T-cell (primary cell): ENCODE measurements at places on chromosomes 7 and 10. TPM values are rescaled to one million over a fixed set of nuclear protein-coding genes. Genes with fewer than 3 reads are reported as not detected.

DNA sequence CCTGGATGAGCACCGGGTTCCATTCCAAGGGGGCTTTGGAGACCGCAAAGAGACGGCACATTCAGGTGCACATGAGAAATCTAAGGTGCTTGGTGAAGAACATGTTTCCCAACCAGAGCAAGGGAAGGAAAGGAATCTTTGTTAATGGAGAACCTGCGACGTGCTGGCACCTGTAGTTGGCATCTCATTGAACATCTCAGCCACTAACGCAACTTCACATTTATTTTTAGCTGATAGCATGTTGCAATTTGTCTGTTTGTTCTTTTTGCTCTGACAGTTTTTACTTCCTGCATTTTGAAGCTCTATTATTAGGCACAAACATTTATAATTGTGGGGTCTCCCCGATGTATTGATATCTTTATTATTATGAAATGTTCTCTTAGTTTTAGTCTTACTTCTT is 316.7 kb downstream of the TCERG1L start:
- DNase-seq, result no peak

GRCh38 chr7:27606270-27607209 is 56.1 kb downstream of the HIBADH start:
- no peak for DNase-seq

- no peak for DNase-seq
Observed at GRCh38 chr7:66359656-66360211, 154.6 kb downstream of the TPST1 start.

- DNase-seq, result no peak
Observed at GRCh38 chr10:121244818-121245217, 353.4 kb downstream of the FGFR2 start.

DNA sequence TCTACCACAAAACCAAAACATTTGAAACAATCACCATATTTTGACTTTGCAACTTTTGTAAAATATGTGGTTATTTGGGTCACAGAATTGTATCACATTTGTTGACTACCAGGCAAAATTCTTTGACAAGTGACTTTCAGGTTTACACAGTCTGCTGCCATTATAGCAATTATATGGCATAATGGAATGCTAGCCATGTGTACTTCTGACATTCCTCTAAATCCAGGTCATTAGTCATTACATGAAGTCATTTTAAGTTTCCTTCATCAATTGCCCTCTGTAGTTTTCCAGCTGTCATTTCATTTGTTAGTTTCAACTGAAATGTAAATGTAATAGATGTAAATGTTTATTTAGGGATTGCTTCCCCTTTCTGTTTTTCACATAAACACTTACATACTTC is 137.5 kb downstream of the IMMP2L start:
- DNase-seq, result no peak

The CPA2 gene
- total RNA-seq, result 2.2 TPM

The CTTNBP2 gene
- total RNA-seq, result not detected

DNA sequence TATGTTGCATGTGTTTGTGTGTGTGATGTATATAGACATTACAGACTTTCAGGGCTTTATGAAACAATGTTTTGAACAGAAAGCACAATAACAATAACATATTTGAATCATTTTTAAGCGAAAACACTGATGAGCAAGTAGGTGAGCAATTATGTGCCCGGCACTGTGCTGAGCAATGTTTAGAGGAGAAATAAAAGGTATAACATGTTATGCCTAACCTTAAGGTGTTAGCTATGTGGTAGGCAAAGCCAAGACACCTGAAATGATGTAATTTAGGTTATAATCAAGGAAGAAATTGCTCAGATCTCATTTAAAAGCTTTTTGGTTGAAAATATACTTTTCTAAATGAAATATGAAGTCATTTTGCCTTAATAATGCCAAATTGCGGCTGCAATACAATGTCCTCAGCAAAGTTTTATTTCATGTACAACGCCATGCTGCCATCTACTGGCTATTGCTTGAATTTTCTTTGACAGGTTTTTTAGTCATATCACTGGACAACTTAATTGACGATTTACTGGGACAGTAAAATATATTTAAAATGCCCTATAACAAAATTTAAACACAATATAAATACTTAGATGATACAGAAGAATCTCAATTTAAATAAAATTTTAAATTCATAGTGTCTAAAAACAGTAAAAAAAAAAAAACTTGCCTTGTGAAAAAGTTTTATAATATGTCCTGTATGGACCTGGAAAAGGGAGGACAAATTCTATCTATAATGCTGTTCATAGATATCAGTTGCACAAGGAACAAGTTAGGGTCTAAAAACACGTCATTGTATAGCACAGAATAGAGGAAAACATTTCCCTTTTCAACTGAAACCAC is 131.1 kb upstream of the CDK1 start:
- peak; percentile 77 for DNase-seq
